ENCODE measurements at places on chromosomes 1 and 21.

DNA sequence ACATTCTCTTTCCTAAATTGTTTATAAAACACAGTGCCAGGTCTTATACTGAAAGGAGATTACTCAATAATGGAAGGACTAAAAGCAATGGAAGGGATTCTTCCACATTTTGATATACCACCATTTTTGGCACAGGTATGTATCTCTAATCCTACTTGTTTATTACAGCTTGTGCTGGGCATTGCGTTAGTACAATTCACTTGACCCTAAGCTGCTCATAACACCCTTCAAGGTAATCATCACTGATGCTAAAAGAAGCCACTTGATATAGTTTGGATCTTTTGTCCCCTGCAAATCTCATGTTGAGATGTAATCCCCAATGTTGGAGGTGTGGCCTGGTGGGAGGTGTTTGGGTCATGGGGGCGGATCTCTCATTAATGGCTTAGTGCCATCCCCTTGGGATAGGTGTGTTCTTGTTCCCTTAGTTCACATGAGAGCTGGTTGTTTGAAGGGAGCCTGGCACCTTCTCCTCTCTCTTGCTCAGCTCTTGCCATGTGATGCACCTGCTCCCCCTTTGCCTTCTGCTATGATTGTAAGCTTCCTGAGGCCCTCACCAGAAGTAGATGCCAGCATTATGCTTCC lies 71.1 kb downstream of the NIBAN1 start:
- DNase-seq, result no peak

GRCh38 chr1:15116966-15117365 lies 36.6 kb upstream of the TMEM51 start:
- no peak for DNase-seq

DNA sequence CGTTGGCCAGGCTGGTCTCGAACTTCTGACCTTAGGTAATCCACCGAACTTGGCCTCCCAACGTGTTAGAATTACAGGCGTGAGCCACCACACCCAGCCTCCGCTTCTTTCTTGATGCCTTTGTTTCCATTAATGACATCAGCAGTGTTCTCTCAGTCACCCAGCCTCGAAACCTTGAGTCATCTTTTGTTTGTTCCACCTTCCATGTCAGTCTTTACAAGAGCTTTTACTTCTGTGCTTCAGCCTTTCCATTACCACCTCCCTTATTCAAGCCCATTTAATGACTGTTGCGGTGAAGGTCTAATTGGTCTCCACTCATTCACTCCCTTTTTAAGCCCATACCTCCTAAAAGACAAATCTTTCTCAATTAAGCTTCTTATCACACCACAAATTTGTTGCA lies 146.6 kb upstream of the ADGRL2 start:
- no peak for DNase-seq

- no peak for DNase-seq
These were observed 91.7 kb downstream of the LIPI start for GRCh38 chr21:14119038-14119437.

DNA sequence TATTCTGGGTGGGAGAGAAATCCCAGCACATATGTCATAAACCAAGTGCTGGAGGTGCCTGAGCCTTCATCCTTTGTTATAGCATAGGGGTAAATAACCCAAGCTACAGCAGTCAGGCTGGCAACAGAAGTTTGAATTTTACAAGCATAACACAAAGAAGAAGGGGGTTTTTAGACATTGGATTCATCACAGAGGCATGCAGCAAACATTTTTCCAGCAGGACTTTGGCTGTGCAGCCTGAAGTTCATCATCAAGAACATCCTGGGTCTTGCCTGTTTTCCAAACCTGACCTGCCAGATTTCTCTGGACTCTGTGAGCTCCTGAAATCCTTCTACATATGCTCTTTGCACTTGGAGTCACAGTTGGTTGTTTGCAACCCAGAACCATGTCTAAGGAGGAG lies 16.2 kb downstream of the PTGER3 start:
- DNase-seq, result no peak

- DNase-seq, result no peak
These were observed 8.4 kb upstream of the USP33 start for GRCh38 chr1:77768006-77768405.

- no peak for DNase-seq
These were observed 21.0 kb downstream of the PLXNA2 start for GRCh38 chr1:208223136-208223535.

DNA sequence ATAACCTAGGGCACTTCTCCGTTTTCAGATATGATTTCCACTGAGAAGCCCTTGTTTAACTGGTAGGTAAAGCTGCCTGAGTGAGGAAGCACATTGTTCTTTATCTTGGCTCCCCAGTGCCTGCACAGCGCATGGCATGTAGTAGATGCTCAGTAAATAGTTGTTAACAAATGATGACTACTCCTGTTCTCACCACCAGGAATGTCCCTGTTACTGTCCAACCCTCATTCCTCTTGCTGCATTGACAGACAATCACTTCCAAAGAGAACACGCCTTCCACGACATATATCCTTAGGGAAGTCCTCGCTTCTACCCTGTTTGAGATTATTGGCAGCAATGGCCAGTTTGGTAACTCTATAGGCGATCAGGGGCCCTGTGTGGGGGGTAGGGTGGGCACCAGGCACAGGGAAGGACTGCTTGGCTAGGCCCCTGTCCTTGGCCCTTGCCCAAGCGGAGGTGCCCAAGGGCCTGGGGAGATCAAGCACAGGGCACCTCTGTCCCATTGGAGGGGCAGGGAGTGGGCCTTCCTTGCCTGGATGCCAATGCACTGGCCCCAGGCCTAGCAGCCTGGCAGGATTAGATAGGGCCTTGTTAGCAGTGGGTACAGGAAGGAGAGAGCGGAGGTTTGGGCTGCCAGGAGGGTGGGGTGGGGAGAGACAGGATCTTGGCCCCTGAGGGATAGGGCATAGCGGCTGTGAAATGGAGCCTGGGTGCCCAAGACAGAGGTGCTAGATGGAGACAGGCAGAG lies 10.2 kb downstream of the NES start:
- no peak for DNase-seq

GRCh38 chr21:41976611-41977010 lies 22.8 kb upstream of the C2CD2 start:
- no peak for DNase-seq
